ENCODE measurements at places on chromosomes 2 and 18. TPM values are rescaled to one million over a fixed set of nuclear protein-coding genes. Genes with fewer than 3 reads are reported as not detected.

GRCh38 chr18:63307551-63308200 lies 11.9 kb downstream of the BCL2 start:
- DNase-seq, result peak; percentile 15

DNA sequence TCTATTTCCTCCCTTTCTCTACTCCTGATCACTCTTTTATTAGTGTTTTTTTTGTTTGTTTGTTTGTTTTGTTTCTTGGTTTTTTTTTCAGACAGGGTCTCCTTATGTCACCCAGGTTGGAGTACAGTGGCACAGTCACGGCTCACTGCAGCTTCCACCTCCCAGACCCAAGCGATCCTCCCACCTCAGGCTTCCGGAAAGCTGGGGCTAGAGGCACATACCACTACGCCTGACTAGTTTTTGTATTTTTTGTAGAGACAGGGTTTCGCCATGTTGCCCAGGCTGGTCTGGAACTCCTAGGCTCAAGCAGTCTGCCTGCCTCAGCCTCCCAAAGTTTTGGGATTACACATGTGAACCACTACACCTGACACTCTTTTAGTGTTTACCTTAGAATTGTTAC lies 122.3 kb downstream of the ATL2 start:
- DNase-seq, result no peak

- peak; percentile 74 for DNase-seq
These were observed 117.1 kb upstream of the DTNA start for GRCh38 chr18:34592961-34593382.

GRCh38 chr2:39455826-39456225 lies 18.7 kb upstream of the MAP4K3 start:
- no peak for DNase-seq

GRCh38 chr18:55775972-55776371 lies 188.0 kb upstream of the TCF4 start:
- DNase-seq, result no peak

The TLX2 gene
- total RNA-seq, result not detected

- no peak for DNase-seq
These were observed 4.2 kb downstream of the ALPI start for GRCh38 chr2:232460171-232460570.

GRCh38 chr2:219128396-219128795 lies 32.2 kb downstream of the NHEJ1 start:
- DNase-seq, result no peak

DNA sequence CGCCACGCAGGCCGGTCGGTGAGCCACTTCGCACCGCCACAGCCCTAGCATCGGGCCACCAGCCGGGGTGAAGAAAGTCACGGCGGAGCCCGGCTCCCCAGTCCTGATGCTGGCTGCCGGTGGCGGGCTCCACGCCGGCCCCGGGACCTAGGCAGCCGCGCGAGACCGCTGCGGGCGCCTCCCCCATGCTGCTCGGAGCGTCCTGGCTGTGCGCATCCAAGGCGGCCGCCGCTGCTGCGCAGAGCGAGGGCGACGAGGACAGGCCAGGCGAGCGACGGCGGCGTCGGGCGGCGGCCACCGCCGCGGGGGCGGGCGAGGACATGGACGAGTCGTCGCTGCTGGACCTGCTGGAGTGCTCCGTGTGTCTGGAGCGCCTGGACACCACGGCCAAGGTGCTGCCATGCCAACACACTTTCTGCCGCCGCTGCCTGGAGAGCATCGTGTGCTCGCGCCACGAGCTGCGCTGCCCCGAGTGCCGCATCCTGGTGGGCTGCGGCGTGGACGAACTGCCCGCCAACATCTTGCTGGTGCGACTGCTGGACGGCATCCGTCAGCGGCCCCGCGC lies 433 bp downstream of the SH3RF3 start:
- peak; percentile 52 for DNase-seq

GRCh38 chr2:113234721-113235346 lies 43.9 kb downstream of the PAX8 start:
- no peak for DNase-seq

DNA sequence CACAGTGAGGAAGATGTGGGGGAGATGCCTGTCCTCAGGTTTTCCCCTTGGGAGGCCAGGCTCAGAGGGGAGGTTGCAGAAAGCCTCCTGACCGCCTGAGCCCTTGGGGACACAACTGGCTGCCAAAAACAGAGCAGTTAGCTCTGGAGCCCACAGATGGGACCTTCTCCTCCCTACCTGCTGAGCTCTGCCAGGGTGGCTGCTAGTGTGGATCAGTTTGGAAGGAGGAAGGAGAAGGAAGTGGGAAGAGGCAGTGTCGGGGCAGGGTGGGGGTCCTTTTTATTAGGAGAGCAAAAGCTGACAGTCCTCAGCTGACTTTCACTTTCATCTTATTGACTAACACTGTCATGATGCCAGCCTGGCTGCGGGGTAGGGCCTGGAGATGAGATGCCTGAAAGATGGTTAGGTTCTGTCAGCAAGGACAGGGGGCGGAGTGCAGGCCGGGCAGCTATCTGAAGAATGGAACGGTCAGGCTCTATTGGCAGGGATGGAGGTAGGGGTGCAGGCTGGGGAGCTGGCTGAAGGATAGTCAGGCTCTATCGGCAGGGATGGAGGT lies 188.5 kb upstream of the HDAC4 start:
- no peak for DNase-seq

DNA sequence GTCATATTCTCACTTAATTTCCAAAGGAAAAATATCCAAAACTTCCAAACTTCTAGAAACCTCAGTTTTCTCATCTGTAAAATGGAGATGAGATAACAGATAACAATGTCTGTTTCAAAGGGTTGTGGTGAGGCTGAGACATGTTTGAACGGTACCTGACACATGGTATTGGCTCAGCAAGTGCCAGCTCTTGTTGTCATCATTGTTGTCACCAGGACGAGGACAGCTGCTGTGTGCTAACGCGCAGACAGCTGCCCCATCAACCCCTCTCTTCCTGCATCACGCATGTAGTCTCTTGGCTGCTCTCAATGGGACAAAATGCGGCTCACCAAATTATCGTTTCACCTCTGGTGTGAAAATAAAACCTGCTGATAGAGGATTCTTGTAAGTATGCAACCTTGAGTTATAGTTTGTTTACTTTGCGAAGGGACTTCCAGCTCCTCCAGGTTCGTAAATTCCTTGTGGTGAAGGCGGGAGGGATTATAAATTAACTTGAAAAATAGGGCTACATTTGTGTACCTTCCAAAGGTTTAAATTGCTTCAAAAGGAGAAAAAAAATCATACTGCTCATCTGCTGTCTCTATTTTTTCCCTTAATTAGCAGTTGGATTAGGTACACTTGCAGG lies 605.4 kb downstream of the BCL11A start:
- no peak for DNase-seq

The GPR35 gene
- total RNA-seq, result 1.2 TPM

The HOXD3 gene
- not detected for total RNA-seq

DNA sequence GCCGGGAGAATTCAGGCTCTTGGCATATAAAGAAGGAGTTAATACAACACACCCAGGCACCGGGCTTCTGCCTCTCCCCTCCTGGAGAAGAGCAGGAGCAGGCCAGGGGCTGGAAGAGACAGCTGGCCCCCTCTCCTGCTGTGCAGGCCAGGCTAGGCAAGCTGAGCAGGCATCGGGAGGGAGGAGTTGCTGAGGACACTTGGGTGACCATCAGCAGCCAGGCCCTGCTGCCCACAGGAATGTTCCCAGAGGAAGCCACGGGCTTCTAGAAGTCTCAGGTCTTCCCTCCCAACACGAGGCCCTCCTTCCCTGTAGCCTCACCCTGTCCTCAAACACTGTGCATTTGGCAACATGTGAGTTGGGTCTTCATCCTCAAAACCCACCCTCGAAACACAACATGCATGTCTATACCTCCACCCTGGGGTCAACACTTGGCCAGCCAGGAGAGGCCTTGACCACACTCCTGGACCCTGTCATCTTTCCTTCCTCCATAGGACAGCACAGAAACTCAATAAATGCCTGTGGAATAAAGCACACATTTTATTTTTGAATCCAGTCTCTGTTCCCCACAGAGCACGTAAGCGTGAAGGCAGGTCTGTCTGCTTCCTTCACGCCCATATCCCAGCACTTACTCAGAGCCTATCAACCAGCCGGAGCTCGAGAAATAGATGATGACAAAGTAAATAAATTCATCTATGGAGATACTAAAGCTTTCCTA lies 433.8 kb upstream of the ID2 start:
- DNase-seq, result peak; percentile 23

DNA sequence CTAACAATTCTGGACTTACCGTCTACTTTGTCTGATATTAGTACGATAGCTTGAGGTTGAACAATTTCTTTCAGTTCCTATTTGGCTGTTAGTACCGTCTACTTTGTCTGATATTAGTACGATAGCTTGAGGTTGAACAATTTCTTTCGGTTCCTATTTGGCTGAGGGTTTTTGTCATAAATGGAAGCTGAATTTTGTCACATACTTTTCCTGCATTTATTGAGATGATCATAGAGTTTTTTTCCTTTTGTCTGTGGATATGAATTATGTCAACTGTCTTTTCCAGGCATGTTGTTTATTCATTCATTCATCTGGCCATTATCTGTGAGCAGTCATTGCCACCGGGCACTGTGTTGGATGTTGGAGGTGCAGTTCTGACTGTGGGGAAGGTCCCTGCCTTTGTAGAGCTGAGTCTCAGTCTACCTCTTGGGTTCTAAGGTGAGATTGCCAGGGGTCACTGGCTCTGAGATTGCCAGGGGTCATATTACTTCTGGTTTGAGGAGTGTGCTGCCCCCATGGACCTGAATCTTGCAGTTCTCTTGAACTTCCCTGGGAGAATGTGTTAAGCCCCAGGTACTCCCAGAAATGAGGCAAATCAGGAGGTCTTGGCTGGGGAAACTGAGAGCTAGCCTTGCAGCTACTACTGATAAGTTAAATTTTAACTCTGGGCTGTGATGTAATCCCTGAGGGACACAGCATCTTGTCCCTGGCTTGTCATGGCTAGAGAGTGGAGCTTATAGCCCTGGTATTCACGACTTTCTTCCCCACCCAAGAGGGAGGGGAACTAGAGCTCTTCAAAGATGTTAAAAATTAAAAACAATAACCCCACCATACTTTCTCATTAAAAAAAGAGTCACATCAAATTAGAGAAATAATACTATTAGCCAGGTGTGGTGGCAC lies 89.1 kb upstream of the MBOAT2 start:
- no peak for DNase-seq

GRCh38 chr2:233303252-233303651 lies 4.4 kb upstream of the SAG start:
- no peak for DNase-seq

The ZBTB7C gene
- total RNA-seq, result 0.33 TPM

GRCh38 chr2:6196449-6196848 lies 504.3 kb downstream of the SOX11 start:
- DNase-seq, result peak; percentile 8

DNA sequence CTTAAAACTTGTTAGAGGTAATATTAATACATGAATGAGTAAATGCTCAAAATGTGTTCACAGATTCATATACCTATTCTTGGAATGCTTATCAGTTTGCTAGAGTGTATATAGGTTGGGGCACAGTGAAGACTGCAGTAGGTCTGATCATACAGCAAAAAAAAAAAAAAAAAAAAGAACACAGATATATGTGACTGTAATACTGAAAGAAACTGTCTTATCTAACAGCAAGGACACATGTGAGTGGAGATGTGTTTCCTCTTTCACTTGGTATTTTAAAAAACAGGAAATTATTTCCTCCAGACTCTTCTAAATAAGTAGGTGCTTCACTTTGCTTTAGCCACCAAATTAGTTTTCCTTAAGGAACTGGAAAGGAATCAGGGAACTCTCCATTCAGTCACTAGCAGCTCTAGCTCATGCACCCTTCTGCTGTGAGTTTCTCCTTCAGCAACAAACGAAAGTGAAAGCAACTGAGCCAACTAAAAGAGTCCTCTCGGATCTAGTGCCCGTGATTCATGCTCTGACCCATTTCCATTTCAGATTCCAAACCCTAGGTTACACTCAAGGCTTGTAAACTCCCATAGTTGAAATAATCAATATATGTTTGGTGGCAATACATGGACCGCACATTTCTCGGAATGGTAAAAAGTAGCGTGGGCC lies 98.5 kb downstream of the DSEL start:
- DNase-seq, result peak; percentile 66

DNA sequence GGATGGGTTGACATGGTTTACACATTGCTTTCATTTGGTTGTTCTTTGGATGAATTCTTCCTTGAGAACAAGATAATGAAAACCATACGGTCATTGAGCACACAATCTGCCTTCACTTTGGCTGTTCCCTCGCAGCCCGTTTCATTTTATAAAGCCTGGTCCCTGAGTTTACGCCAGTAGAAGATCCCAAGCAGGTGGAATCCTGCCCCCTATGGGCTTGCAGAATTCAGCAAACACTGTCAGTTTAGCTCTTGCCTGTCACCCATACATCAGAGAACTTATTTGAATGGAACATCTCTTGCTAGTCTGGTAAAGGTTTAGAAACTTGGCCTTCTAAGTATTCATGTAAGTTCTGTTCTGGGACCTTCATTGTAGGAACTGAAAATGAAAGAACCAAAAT lies 666.4 kb upstream of the ZEB2 start:
- DNase-seq, result no peak

DNA sequence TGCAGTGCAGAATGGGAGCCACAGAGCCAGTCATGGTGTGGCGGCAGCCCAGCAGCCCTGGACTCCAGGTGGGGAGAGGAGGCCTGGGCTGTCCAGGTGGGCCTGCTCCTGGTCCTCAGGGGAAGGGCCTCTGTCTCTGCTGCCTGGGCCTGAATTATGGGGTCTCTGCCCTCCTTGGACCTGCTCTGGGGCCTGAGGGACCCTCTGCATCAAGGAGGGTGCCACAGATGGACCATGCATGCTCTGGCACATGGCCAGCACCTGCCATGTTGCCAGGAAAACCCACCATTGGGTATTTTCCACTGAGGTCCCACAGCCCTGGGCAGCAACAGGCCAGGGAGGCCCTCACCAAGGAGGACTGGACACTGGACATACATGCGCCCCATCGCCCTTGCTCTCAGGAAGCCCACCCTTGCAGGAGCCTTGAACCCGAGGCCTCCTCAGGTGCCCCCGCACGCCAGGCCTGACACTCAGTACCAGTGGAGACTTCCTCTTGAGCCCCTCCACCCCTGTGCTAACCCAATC lies 107.1 kb downstream of the NDUFA10 start:
- DNase-seq, result no peak

DNA sequence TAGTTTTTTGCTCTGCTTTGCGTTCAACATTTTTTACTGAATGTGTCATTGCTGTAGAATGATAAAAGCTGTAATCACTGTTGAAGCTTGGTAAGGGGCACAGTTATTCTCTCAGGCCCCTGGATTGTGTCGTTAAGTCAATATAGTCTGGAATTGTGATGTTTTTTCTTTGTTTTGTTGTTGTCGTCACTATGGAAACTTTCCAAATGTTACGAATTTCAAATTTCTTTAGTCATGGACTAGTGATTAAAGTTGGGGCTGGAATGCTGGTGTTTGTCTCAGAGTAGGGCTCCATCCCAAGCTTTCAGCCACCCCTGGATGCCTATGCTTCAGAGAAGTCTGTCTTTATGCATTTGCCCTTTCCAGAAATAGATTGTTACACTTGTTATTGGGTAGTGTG lies 287.2 kb downstream of the CDH19 start:
- DNase-seq, result no peak

The NYAP2 gene
- total RNA-seq, result not detected

GRCh38 chr2:85318222-85319074 lies 9.3 kb downstream of the TGOLN2 start:
- DNase-seq, result peak; percentile 59
